ENCODE measurements at places on chromosomes 7 and 10. TPM values are rescaled to one million over a fixed set of nuclear protein-coding genes. Genes with fewer than 3 reads are reported as not detected.
A peak's percentile ranks its signal among the peaks of the same experiment; 100 is the strongest.

GRCh38 chr10:90917238-90917967 lies 3.5 kb downstream of the ANKRD1 start:
- H3K27me3 ChIP-seq: peaks cover 4% of the 10 kb centered on the region
- no peak overlapping the region for H3K4me3 ChIP-seq
- H3K36me3 ChIP-seq: no peaks in the 10 kb centered on the region
- no peak for DNase-seq

- H3K4me3 ChIP-seq: no peak overlapping the region
- no peaks in the 10 kb centered on the region for H3K4me1 ChIP-seq
- no peak for DNase-seq
- H3K27me3 ChIP-seq: peaks cover 52% of the 10 kb centered on the region
- H3K36me3 ChIP-seq: no peaks in the 10 kb centered on the region
- no peak overlapping the region for H3K27ac ChIP-seq
These were observed 52.5 kb upstream of the COMTD1 start for GRCh38 chr10:75288140-75288711.

DNA sequence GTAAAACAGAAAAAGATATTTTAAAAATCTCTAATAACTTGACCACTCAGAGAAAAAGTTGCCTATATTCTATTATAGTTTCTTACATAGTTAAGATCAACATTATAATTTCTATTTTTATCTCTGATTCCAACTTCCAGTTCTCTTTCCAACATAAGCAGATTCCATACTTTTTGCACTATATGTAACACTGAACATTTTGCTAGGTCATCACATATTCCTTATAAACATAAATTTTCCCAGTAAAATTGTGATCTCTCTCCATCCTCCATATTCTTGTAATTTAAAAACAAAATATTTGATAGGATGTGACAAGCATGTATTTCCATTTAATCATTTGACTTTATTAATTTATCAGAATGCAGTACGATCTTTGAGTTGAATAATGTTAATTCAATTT lies 170.4 kb upstream of the THSD7A start:
- DNase-seq: no peak
- no peaks in the 10 kb centered on the region for H3K27me3 ChIP-seq
- no peaks in the 10 kb centered on the region for H3K36me3 ChIP-seq
- no peaks in the 10 kb centered on the region for H3K4me1 ChIP-seq
- no peak overlapping the region for H3K27ac ChIP-seq

- no peak overlapping the region for H3K4me3 ChIP-seq
- H3K36me3 ChIP-seq: no peaks in the 10 kb centered on the region
- H3K27me3 ChIP-seq: peaks cover 2% of the 10 kb centered on the region
- no peak for DNase-seq
- H3K27ac ChIP-seq: no peak overlapping the region
These were observed 191.7 kb upstream of the IMMP2L start for GRCh38 chr7:111753968-111754367.

GRCh38 chr10:1559311-1559710 lies 178.0 kb downstream of the ADARB2 start:
- no peak for DNase-seq
- H3K4me1 ChIP-seq: no peaks in the 10 kb centered on the region
- no peaks in the 10 kb centered on the region for H3K36me3 ChIP-seq
- no peak overlapping the region for H3K4me3 ChIP-seq

GRCh38 chr7:24540956-24541355 lies 32.3 kb upstream of the PALS2 start:
- no peaks in the 10 kb centered on the region for H3K4me1 ChIP-seq
- no peak for DNase-seq
- H3K27ac ChIP-seq: no peak overlapping the region
- no peak overlapping the region for H3K4me3 ChIP-seq
- H3K36me3 ChIP-seq: no peaks in the 10 kb centered on the region

DNA sequence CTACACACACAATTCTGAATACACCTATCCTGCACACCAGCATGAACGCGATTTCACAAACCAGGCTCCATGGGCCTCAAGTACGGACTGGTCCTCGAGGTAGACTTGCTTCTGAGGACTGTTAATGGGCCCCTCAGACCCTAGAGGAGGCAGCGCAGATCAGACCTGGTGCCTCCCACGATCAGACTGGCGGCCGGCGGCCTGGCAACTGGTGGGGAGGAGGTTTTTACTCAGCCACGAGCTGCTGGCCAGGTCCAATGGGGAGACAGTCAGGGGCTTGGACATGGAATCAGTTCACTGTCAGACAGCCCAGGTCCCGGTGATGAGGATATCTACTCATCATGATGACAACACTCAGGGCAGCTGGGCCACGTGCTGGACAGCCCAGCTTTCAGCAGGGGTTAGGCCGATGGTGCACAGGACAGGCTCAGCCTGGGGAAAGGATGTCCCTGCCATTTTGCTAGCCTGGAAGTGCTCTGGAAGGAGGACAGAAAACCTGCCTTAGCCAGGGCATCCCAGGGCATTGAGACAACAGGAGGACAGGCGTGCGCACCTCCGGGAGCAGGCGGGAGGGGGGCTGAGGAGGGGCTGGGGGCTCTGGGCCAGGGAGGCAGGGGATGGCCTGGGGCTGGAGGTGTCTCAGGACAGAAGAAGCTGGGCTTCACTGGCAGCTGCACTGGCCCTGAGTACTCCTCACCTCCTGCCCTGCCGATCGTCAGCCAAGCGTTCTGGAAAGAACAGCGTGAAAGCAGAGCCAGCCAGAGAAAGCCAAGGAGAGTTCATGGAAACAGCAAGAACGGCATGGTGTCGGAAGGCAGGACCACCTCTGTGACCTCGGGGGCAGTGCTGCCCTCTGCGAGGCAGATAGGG lies 48.0 kb upstream of the RASGEF1A start:
- no peak overlapping the region for H3K4me3 ChIP-seq
- no peak for DNase-seq

DNA sequence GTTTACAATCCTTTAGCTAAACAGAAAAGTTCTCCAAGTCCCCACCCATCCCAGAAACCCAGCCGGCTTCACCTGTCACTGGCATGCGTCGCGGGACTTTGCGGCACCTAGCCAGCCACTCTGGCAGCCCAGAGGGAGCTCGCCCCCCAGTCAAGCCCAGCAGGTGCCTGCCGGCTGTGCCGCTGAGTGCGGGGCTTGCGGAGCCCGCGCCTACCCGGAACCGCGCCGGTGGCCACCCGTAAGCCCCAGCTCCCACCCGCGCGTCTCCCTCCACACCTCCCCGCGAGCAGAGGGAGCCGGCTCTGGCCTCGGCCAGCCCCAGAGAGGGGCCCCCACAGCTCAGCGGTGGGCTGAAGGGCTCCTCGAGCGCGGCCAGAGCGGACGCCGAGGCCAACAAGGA lies 446.1 kb downstream of the GRM8 start:
- no peak overlapping the region for H3K4me3 ChIP-seq
- no peak overlapping the region for H3K27ac ChIP-seq
- H3K36me3 ChIP-seq: no peaks in the 10 kb centered on the region

DNA sequence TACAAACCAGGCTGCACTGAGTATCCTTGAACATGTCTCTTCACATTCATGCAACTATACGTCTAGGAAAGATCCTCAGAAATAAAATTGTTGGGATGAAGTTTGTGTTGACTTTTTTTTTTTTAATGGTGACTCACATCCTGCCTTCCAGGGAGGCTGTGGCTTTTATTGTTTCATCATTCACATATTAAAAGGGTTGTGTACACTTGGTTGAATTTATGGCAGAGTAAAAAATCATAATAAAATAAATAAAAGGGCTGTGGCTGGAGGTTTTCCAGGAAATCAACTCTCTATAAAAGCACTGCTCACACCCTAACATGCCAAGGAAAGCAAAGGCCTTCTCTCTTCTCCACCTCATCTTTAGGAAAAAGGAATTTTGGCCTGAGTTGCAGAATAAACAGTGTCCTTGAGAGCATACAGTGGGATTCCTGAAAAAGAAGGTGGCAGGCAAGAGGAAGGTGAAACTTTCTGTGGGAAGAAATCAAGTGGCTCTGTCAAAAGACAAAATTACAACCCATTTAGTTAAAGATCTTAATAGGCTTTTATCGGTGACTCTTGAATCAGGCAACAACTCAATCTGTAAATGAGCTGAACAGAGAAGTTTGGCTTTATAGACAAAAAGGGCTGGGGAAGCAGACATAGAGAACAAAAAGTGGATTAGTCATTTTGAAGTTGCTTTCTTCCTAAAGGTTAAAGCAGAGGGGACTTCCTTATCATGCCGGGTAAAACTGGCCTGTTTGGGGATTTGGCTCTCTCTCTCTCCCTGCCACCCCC lies 41.6 kb upstream of the FHIP2A start:
- no peaks in the 10 kb centered on the region for H3K36me3 ChIP-seq
- no peaks in the 10 kb centered on the region for H3K4me1 ChIP-seq
- no peak for DNase-seq
- no peaks in the 10 kb centered on the region for H3K27me3 ChIP-seq
- H3K4me3 ChIP-seq: no peak overlapping the region

DNA sequence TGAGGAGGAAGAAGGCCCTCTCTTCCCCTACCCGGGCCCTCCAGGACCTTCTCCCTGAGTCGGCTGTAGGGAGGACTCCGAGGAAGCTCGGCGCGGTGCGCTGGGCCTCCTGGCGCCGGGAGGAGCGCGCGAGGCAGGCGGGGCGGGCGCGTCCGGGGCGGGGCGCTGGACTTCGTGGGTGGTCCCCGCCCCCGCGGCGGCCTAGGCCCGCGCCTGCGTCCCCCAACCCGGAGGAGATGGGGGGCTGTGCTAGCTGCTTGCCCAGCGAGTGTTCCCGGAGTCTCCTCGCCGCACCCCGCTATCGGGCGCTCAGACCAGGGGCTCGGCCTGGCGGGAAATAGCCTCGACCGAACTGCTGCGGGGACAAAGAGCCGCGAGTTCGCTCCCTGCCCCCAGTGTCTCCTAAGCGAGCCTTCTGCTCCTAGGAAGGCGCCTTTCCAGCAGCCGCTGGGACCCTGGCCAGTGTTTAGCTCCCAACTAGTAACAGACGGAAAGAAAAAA lies 19.2 kb upstream of the SMO start:
- no peak for DNase-seq
- H3K4me3 ChIP-seq: peak overlapping the region; percentile 49
- H3K27ac ChIP-seq: no peak overlapping the region
- peaks cover 23% of the 10 kb centered on the region for H3K27me3 ChIP-seq

DNA sequence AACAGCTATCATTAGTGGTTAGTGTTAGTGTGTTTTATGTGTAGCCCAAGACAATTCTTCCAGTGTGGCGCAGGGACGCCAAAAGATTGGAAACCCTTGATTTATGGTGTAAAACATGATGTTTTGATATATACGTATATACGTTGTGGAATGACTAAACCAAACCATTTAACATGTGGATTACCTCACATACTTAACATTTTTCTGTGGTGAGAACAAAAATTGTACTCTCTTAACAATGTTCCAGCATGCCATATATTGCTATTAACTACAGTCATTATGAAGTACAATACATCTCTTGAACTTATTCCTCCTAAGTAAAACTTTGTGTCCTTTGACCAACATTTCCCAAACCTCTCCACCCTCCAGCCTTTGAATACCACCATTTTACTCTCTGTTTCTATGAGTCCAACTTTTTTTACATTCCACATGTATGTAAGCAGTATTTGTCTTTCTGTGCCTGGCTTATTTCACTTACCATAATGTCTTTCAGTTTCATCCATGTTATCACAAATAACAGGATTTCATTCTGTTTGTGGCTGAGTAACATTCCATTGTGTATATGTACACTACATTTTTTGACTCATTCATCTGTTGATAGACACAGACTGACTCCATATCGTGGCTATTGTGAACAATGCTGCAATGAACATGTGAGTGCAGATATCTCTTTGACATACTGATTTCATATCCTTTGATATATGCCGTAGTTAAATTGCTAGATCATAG lies 42.2 kb upstream of the MAGI2 start:
- no peaks in the 10 kb centered on the region for H3K4me1 ChIP-seq
- DNase-seq: no peak
- H3K27ac ChIP-seq: no peak overlapping the region
- no peaks in the 10 kb centered on the region for H3K36me3 ChIP-seq
- no peak overlapping the region for H3K4me3 ChIP-seq

GRCh38 chr10:83835945-83836745 lies 303.2 kb upstream of the GHITM start:
- H3K27me3 ChIP-seq: no peaks in the 10 kb centered on the region
- no peak overlapping the region for H3K27ac ChIP-seq
- no peaks in the 10 kb centered on the region for H3K36me3 ChIP-seq
- H3K4me3 ChIP-seq: no peak overlapping the region
- no peak for DNase-seq

DNA sequence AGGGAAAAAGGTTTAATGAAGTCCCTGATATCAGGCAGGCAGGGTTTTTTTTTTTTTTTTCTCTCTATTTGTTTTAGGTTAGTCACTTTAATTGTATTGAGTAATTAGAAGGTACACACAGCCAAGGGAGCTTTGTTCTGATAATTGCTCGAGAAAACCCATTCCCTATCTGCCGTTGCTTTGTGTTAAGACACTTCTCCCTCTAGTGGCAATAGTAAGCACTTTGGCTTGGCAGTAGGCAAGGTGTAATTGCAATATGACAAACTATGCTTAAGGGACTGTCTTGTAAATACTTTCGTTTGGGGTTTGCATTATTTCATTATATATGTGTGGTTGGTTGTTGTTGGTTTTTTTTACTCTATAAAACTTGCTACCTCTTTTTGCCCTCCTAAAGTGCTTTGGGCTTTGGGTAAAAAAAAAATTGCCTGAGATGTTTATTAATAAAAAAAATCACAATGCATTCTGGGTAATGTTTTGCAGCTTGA lies 113.4 kb downstream of the BTRC start:
- H3K27me3 ChIP-seq: no peaks in the 10 kb centered on the region
- no peaks in the 10 kb centered on the region for H3K4me1 ChIP-seq

DNA sequence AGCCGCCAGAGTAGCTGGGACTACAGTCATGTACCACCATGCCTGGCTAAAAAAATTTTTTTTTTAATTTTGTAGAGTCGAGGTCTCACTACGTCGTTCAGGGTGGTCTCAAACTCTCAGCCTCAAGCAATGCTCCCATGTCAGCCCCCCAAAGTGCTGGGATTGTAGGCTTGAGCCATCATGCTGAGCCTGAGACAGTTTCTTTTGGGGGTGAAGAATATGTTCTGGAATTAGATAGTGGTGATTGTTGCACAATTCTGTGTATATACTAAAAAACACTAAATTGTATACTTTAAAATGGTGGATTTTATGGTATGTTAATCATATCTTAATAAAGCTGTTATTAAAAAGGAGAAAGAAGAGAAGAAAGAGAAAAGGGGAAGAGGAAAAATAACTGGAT lies 1.5 kb downstream of the CUZD1 start:
- no peak overlapping the region for H3K4me3 ChIP-seq
- peaks cover 8% of the 10 kb centered on the region for H3K36me3 ChIP-seq
- H3K27ac ChIP-seq: no peak overlapping the region
- peaks cover 3% of the 10 kb centered on the region for H3K27me3 ChIP-seq
- no peaks in the 10 kb centered on the region for H3K4me1 ChIP-seq

DNA sequence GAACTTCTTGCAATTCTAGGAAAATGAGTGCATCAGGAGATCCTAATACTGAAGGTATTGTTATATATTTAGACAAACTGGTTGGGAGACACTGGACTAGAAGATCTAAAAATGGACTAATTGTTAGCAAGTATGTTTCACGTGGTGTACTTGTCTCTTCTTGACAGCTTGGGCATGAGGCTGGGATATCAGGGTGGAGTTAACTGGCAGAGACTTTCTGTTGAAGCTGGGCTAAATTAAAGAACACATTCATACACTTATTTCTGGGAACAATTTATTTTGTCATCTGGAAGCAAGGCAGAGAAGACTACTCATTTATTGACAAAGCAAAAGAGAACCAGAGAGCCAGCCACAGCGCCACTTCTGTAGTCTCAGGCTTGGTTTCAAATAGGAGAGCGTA lies 25.9 kb downstream of the TYW1 start:
- no peak for DNase-seq
- no peaks in the 10 kb centered on the region for H3K27me3 ChIP-seq
- peaks cover 3% of the 10 kb centered on the region for H3K36me3 ChIP-seq
- no peak overlapping the region for H3K4me3 ChIP-seq

The NPSR1 gene
- not detected for total RNA-seq

The OR2A12 gene
- not detected for total RNA-seq

The PRKG1 gene
- 0.20 TPM for total RNA-seq

The CCDC3 gene
- not detected for total RNA-seq

The HMX3 gene
- total RNA-seq: not detected

The LRRC4 gene
- not detected for total RNA-seq

The EN2 gene
- total RNA-seq: not detected

The ZPBP gene
- total RNA-seq: not detected

Measured in T-cell (primary cell).